ENCODE measurements at places on chromosomes 12 and 14. TPM values are rescaled to one million over a fixed set of nuclear protein-coding genes. Genes with fewer than 3 reads are reported as not detected.

Gene PMCH
- total RNA-seq: not detected

Gene RGS6
- total RNA-seq: 15.5 TPM

Gene NKX2-1
- total RNA-seq: not detected

Gene IRAK3
- 0.27 TPM for total RNA-seq

Gene FAM186B
- 0.64 TPM for total RNA-seq

Gene TMEM119
- 1.0 TPM for total RNA-seq
